ENCODE measurements at places on chromosomes 4 and X.

- DNase-seq, result no peak
Observed at GRCh38 chr4:76694056-76694455, 203.9 kb downstream of the SOWAHB start.

- no peak for DNase-seq
Observed at GRCh38 chr4:90219822-90220221, 92.6 kb downstream of the CCSER1 start.

GRCh38 chr4:123578276-123579029 is 181.9 kb downstream of the SPRY1 start:
- no peak for DNase-seq

- no peak for DNase-seq
Observed at GRCh38 chr4:73741031-73741749, 821 bp downstream of the CXCL8 start.

DNA sequence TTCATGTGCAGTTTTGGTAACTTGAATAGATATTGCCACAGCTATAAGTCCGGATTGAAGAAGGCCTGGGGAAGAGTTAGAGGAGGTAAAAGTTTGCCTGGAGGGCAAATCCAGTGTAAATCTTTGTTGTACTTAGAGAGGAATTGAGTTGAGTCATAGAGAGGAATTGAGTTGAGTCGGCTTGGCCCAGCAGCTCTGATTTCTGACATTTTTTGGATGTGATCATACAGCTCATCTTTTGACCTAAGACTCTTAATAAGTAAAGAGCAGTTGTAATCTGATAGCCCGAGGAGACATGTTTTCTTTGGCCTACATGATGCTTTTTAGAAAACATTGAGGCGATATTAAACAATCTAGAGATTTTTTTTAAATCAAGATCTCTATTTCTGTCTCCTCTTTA is 3.9 kb downstream of the KIT start:
- DNase-seq, result peak; percentile 72

DNA sequence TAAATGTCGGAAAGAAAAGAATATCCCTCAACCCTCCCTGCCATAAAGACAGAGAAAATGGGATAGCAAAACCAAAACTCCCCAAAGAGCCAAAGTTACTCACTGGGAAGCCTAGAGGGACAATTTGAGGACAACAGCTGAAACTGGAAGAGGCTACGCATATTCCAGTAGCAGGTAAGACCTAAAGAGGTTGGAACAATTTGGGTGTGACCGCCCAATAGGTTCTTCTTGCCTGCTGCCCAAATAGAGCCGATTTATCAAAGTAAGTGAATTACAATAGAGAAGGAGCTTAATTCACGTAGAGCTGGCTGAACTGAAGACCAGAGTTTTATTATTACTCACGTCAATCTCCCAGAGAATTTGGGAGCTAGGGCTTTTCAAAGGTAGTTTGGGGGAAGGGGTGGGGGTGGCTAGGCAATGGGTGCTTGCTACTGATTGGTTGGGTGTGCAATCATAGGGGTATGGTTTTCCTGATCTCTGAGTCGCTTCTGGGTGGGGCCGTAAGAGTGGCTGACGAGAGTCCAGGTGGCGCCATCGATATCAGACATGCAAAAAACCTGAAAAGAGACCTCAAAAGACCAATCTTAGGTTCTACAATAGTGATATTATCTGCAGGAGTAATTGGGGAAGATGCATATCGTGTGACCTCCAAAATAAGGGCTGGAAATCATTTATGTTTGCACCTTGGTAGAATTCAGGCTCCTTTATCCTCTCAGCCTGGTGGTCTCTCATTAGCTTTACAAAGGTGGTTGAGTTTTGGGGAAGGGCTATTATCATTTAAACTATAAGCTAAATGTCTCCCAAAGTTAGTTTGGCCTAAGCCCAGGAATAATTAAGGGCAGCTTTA is 39.0 kb upstream of the SLC7A3 start:
- no peak for DNase-seq

DNA sequence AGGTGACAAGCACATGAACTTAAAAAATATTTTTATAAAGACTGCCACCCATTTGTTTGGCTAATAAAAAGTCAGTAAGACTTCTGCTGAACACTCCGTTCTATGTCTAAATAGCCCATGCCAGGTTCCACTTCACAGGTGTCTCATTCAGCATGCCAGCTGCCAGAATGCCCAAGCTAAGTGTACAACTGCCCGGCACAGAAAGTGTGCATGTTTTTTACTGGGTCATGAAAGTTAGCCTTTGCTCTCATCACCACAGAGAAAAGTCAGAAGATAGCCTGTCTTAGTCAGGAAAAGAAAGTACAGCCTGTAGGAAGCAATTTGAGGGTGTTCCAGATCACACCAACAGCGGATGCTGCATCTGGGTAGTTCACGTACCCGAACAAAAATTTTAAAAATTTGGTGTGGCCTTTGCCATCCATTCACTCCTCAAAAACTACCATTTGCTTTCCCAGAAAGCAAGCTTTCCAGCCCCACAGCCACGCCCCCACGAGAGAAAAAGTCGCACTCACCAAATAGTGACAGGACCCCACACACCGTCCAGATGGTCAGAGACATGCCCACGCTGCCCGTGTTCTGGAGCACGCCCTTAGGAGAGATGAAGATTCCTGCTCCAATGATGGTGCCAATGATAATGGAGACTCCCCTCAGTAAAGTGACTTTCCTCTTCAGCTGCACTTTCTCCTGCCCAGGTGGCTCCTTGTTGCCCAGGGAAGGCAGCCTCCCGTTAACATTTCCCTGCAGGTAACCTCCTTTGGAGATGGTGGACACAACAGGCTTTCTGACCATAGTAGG is 671 bp downstream of the SLC7A11 start:
- no peak for DNase-seq

DNA sequence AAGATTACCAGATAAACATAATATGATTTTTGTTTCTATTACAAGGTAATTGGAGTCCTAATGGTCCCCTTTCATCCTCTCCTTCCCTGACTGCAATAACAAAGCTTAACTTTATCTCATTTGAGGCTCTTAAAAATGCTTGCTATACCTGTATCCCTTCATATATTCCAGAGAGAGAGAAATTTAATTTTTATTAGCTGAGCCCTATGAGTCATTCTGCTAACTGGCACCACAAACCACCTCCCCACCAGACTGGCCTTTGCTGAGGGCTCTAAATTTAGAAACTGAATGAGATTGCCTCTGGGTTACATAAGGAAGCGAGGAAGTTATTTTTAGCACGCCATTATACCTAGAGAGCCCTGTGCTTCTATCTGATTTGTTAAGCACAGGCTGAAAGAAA is 27.4 kb downstream of the CBLL2 start:
- DNase-seq, result peak; percentile 28

DNA sequence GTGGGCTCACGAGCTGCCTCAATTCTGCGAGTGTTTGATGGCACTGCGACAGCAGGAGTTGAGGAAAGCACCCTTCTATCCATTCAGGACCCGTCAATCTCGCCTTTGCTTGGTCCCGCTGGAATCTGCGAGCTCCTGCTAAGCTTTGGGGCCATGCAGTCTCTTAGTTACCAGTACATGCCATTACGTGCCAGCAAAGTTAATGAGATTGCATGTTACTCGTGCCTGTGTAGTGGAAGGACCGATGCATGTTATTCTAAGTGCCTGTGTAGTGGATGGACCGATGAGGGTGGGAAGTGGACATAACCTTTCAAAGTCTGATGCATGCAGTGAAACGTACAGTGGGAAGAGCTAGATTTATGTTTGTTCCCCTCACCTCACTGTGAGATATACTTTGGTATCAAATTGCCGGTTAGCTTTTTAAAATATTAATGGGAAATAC is 569 bp downstream of the RPS3A start:
- DNase-seq, result no peak

DNA sequence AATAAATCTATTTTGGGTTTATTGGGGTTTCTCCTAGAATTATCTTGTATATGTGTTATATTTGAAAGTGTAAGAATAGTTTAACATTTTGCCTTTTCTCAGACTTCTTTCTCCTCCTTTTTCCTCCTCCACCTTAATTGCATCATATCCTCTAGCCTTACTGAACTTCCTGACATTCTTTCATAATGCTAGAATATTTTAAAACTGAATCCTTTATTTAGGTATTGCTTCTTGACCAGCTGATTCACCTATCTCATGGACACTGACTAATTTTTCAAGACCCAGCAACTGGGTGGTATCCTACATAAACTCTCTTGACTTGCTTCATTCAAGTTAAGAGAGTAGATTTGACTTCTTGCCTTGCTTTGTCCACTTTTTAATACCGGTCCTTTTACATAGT is 1508.9 kb downstream of the STIM2 start:
- DNase-seq, result no peak

- DNase-seq, result no peak
Observed at GRCh38 chr4:152064753-152065152, 303.9 kb upstream of the GATB start.

DNA sequence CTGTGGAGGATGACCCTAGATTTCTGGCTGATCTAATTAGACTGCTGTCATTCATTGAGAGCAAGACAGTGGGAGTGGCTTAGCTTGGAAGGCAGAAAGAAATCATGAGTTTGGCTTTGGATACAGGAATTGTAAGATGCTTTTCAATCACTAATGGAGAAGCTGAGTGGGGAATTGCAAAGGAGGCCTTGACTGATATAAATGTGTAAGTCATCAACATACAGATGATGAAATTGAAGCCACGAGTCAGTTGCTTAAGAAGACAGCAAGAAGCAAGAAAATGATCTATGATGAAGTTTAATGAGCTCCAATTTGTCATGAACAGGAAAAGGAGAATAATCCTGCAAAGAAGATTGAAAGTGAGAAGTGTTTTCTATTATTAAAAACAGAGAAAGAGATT is 136.7 kb upstream of the C1QTNF7 start:
- DNase-seq, result peak; percentile 18

GRCh38 chr4:10171055-10171454 is 54.5 kb upstream of the WDR1 start:
- DNase-seq, result no peak

GRCh38 chrX:581720-582298 is 48.8 kb upstream of the SHOX start:
- DNase-seq, result no peak

- DNase-seq, result no peak
Observed at GRCh38 chr4:177367336-177367735, 57.7 kb downstream of the NEIL3 start.

- DNase-seq, result no peak
Observed at GRCh38 chr4:144750348-144750747, 104.4 kb downstream of the HHIP start.

DNA sequence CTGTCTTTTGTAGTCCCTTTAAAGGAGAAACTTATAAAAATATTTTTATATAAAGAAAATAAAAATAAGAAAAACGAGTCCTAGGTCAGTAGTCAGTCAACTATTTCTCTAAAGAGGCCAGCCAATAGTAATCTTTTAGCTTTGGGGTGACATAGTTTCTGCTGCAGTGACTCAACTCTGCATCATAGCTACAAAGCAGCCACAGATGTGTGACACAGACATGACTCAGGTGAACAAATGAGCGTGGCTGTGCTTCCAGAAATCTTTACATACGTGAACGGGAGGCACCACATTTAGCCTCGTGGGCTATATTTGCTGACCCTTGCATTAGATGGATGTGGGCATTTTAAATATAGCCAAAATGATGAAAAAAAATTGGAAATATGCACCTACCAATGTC is 1862.5 kb upstream of the TENM3 start:
- DNase-seq, result peak; percentile 24

- DNase-seq, result no peak
Observed at GRCh38 chr4:99753931-99754330, 62.7 kb upstream of the DAPP1 start.

GRCh38 chr4:120897981-120898719 is 24.4 kb downstream of the PRDM5 start:
- DNase-seq, result no peak

GRCh38 chr4:972651-973424 is 531 bp downstream of the DGKQ start:
- DNase-seq, result no peak

DNA sequence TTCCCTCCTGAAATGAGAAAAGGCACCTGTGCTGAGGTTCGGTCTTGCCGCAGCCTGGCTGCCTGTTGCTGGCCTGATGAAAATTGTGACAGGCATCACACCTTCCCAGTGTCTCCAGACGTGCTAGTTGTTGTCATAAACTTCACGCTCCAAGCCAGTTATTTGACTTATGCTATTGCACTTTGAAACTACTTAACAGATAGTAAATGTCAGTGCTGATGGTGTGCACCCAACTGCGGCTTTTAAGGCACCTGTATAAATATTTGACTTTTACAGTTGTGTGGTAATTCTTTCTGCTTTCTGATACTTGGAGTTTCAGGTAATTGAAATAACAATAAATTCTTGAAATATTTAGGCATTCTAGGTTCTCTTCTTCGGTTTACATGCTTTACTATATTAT is 1.8 kb downstream of the WWC2 start:
- DNase-seq, result no peak

DNA sequence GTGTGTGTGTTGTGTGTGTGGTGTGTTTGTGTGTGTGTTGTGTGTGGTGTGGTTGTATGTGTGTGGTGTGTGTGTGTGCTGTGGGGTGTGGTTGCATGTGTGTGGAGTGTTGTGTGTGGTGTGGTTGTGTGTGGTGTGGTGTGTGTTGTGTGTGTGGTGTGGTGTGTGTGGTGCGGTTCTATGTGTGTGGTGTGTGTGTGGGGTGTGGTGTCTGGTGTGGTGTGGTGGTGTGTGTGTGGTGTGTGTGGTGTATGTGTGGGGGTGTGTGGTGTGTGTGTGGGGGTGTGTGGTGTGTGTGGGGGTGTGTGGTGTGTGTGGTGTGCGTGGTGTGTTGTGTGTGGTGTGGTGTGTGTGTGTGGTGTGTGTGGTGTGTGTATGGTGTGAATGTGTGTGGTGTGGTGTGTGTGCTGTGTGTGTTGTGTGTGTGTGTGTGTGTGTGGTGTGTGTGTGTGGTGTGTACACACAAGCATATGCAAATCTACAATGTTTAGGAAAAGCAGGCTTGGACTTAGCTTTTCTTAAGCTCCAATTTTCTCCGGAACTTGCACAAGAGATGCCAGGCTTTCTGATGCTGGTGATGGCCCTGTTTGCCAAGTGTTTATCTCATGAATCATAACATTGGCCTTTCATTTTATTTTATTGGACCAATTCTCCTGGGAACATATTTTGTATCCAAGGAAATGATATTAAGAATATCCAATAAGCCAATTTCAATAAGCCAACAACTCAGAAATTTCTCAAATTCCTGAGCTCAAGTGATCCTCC is 148.7 kb downstream of the SPATA18 start:
- DNase-seq, result peak; percentile 3

DNA sequence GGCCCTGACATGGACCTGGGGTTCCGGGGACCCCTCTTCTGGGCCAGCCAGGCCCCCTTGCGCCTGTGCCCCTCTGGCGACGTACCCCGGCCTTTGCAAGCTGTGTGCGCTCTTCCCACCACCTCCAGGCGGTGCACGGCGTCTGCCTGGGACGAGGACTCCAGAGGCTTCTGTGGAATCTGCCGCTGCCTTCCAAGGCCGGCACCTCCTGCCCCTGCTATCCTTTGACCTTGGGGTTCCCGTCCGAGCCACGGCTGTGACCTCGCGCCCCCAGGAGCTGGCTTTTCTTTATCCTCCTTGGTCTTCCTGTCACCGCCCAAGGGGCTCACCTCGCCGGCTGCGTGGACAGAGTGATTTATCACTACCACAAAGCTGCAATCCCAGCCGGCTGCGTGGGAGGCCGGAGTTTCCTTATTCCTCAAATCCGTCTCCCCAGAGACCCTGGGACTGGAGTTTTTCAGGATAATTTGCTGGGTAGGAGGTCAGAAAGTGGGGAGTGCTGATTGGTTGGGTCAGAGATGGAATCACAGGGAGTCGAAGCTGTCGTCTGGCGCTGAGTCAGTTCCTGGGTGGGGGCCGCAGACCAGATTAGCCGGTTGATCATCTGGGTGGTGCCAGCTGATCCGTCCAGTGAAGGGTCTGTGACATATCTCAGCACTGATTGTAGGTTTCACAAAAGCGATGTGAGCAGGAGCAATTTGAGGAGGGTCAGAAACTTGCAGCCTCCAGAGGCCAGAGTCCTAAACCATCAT is 19.8 kb upstream of the PLCXD1 start:
- DNase-seq, result no peak
